Head of caudate nucleus (tissue), 42 donors: ENCODE measurements at places on chromosomes 6 and 20.
A peak's percentile ranks its signal among the peaks of the same experiment; 100 is the strongest.

DNA sequence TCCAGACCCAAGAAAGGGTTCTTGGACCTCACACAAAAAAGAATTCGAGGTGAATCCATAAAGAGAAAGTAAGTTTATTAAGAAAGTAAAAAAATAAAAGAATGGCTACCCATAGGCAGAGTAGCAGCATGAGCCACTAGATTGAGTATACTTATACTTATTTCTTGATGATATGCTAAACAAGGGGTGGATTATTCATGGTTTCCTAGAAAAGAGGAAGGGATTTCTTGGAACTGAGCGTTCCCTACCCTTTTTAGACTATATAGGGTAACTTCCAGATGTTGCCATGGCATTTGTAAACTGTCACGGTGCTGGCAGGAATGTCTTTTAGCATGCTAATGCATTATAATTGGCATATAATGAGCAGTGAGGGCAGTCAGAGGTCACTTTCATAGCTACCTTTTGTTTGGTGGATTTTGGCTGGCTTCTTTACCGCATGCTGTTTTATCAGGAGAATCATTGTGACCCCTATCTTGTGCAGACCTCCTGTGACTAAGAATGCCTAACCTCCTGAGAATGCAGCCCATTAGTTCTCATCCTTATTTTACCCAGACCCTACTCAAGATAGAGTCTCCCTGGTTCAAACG, 44.3 kb downstream of the TENT5A start:
- DNase-seq = no peak

DNA sequence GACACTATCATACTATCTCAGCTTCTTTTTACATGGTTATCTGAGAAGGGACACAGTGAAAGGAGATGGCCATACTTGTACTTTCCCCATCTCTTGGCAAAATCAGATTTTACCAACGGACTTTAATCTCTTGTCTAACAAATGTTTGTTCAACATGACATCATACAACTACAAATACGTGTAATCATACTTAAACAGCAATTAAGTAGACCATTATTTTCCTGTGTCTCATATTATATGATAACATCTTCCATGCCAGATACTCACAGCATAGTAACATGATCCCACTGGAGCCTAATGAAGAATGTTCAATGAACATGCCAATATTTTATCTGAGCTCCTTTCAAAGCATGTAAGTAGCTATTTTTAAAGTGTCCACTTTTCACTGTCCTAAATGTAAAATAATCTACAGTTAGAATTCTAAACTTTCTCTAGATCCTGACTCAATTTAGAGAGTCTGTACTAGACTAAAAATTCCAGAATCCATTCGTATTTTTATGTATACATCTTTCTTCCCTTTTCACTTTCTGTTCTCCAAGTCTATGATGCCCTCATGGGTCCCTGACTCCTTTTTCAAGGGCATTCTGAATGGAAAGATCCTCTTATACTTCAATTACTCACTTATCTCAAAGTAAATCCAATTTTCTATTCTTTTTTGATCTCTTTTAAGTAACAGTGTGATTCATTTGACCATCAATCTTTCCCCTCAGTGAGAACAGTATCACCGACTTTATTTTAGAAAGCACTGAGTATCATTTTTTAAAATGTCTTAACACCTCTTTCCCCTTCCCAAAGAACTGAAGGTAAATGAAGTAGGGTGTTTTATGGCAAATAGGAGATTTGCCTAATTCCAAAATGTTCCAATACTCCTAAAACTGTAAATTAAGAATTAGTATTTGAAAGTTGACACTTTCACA, 133.5 kb downstream of the CDK19 start:
- DNase-seq = no peak

DNA sequence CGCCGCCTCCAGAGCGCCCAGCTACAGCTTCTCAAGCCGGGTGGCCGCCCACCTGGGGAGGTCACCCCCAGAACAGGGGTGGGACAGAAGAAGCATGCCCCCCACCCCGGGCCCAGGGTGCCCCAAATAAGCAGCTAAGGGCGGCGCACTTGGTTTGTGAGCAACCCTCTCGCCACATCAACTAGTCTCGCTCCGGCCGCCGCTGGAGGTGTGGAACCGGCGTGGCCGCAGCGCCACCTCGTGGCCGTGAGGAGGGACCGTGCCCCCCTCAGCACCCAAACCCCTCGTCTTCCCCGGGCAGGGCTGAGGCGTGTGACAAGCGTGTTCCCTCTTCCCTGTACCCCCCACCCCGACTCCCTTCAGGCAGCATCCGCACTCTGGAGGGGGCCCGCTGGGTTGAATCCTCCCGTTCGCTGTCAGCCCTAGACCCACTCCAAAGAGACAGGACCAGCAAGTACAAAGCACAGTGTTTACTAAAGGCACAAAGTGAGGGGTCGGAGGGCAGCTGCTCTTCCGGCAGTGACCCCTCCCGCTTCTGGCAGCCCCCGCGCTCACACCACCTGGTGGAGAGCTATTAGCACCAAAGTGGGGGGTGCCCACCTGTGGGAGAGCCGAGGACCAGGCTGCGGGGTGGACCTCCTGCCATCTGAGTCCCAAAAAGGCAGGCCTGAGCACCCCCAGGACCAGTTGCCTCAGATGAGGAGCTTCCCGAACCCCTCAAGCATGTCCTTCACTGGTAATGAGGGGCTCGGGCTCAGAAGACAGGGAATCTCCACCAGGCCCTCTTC, 45.4 kb downstream of the MDFI start:
- DNase-seq = peak; percentile 91

- DNase-seq = no peak
Measured at GRCh38 chr6:127585123-127585522, 8.1 kb downstream of the C6orf58 start.

- peak; percentile 38 for DNase-seq
Measured at GRCh38 chr6:68226460-68226859, 408.6 kb upstream of the ADGRB3 start.
